ENCODE measurements at places on chromosomes 4 and X.

DNA sequence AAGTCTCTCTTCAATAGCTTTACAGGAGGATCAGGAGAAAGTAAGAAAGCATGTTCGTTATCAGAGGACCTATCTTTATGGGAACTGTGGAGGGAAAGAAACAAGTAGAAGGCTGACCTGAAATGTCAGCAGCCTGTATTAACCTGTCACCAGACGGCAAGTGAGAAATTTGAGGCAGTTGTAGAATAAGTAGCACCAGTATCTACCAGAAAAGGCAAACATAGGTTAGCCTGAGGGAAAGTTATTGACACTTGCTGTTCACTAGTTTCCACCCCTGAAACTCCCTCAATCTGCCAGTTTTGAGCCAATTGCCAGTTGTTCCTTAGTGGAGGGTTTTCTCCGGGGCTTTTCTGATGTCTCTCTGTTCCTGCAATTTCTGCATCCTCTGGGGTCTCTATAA, 36.4 kb downstream of the ZNF81 start:
- no peak for DNase-seq

DNA sequence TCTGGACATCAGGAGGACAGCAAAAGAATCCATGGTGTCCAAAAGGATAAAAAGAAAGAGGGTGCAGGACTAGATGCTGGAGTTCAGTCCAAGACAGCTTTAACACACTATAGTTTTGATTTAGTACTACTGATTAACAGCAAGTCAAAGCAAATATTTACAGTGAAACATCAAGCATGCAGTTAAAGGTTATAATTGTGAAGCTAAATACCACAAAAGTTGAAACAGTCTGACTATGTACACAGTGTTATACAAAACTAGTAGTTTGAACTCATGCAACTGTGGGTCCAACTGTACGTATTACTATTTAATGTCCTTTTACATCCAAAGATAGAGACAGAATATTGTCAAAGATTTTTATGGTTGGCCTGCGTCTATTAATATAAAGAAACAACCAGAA, 57.6 kb downstream of the CHIC2 start:
- DNase-seq, result no peak

GRCh38 chr4:94974773-94975172, 217.0 kb downstream of the BMPR1B start:
- no peak for DNase-seq

- peak; percentile 50 for DNase-seq
Measured at GRCh38 chr4:80201252-80202151, 4.2 kb downstream of the PRDM8 start.

GRCh38 chr4:14742054-14742453, 260.2 kb upstream of the CPEB2 start:
- no peak for DNase-seq

DNA sequence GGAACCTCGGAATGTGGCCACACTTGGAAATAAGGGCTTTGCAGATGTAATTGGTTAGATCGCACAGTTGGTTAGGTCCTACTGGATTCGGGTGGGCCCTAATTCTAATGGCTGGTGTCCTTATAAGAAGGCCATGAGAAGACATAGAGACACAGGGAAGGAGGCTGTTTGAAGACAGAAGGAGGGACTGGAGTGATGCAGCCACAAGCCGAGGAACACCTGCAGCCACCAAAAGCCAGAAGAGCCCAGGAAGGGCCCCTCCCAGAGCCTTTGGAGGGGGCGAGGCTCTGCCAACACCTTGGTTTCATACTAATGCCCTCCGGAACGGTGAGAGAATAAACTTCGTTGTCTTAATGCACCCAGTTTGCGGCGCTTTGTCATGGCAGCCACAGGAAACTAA, 47.0 kb downstream of the EVC start:
- DNase-seq, result no peak

GRCh38 chrX:38850807-38851544, 49.7 kb downstream of the MID1IP1 start:
- DNase-seq, result no peak

DNA sequence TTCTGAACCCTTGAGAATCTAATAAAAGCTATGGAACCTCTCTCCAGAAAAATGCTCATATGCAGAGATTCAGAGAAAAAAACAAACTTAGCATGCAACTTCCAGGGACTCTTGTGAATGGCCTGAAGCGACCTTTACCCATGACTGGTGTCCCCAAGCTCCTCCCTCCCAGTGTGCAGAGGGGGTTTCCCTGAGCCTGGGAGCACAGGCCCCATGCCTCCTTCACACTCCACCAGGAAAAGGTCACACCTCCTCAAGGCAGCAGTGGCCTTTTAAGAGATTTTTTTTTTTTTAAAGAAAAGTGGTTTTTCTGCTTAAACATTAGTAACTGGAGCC, 13.3 kb upstream of the UBA6 start:
- DNase-seq, result no peak

GRCh38 chrX:9955506-9955905, 11.7 kb upstream of the CLDN34 start:
- DNase-seq, result no peak

- DNase-seq, result no peak
Measured at GRCh38 chr4:141140391-141141200, 7.3 kb upstream of the RNF150 start.

Measured in activated CD4-positive, alpha-beta T cell treated with anti-CD3 and anti-CD28 coated beads, Interleukin-2, amount 50 U/mL, for 24 hours (primary cell).